ENCODE measurements at places on chromosomes 5 and 9.

DNA sequence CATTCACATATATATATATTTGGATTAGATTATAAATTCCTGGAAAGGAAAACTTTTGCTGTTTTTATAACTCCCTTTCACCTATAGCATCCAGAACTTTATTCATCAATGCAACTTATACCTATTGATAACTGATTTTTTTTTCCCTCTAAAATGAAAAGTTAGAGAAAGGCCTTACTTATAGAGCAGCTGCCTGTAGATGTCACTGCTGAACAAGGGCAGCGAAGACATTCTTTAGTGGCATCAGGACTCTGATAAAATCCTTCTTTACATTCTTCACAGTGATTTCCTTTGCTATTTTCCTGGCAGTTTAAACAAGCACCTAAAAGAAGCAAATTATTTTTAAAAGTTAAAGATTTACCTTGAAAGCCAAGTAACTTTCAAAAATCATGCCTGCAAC, 32.3 kb upstream of the CDK5RAP2 start:
- DNase-seq = no peak

GRCh38 chr9:106816524-106816923, 46.4 kb upstream of the ZNF462 start:
- DNase-seq = no peak

DNA sequence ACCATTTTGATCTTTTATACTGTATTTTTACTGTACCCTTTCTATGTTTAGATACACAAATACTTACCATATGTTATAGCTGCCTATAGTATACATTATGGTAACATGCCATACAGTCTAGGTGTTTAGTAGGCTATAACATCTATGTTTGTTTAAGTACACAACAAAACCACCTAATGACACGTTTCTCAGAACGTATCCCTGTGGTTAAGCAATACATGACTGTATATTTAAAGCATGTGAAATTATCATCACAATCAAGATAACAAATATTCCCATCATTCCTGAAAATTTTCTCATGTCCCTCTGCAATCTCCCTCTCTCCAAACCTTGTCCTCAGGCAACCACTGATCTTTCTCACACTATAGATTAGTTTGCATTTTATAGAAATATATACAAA, 66.4 kb upstream of the SUSD1 start:
- no peak for DNase-seq

DNA sequence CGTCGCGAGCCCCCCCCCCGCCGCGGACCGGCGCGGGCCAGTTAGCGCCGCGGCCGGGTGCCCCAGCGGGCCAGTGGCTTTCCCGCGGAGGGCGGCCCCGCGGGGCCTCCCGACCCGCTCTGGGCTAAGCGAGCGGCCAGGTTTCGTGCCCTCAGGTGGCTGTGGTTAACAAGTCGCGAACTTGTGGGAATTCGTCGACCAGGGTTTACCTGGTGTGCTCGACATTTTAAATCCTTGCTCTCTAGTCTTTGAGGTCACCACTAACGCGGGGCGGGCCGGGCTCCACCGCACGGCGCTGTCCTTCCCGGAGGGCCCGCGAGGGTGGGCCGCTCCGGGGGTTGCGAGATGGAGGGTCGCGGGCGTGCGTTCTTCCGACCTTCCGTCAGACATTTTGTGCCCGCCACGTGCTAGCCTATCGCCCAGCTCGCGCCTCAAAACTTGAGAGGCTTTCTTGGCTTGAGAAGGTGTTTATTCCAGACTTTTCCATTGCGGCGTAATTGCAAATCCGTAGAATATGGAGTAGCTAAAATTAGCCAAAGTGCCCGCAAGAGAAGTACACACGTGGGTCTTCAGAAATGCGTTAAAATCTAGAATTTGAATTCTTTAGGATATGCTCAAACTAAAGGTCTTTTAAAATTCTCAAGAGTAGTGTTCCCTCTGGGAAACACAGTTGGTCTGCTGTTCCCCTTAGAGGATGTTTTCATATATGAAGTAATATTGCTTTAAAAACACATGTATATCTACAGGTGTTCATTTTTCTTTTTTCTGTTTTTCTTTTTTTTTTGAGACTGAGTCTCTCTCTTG, 2.1 kb downstream of the ANP32B start:
- DNase-seq = no peak

GRCh38 chr5:57414191-57414590, 68.4 kb downstream of the ACTBL2 start:
- DNase-seq = no peak

- no peak for DNase-seq
Measured at GRCh38 chr5:121780406-121780805, 71.3 kb upstream of the FTMT start.

All from NT2/D1 (cell line).